ENCODE measurements at places on chromosomes 5 and 9.

DNA sequence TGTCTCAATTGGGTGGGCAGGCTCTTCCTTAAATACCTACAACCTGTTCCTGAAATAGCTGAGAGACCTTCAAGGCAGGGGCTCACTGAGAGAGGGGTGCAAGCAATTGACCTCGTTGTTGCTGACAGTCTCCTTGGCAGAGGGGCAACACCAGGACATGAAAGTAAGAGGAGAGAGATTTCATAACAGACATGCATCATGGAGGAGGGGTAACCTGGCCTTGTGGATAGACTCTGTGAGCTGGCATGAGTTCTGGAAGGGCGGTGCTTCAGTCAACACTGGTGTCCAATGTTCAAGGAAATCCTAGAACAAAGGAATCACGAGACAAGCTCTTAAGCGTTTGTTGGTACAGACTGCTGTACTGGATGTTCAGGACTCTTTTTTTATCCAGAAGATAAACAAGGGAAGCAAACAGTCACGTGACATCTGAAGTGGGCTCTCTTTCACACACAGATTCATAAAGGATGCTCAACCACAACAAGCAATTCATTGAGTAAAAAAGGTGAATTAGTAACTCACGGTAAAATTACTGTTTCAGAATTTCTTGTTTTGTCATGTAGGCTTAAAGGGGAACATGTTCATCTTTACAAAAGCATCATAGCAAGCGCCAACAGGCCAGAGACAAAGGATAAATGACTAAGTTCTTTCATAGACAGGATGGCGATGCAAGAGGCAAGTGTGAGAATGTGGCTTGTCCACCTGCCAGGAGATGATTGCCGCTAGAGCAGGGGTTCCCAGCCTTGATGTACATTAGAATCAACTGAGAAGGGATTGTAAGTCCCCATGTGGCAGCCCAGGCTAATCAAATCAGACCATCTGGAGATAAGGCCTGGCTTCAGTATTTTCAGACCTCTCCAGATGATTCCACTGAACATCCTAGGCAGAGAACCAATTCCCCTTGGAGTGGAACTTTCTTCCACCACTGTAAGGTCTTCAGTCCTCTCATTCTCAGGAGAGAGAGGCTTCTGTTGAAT is 20.7 kb downstream of the ANKRA2 start:
- DNase-seq, result no peak

- no peak for DNase-seq
Observed at GRCh38 chr5:115774684-115775083, 41.8 kb downstream of the CDO1 start.

DNA sequence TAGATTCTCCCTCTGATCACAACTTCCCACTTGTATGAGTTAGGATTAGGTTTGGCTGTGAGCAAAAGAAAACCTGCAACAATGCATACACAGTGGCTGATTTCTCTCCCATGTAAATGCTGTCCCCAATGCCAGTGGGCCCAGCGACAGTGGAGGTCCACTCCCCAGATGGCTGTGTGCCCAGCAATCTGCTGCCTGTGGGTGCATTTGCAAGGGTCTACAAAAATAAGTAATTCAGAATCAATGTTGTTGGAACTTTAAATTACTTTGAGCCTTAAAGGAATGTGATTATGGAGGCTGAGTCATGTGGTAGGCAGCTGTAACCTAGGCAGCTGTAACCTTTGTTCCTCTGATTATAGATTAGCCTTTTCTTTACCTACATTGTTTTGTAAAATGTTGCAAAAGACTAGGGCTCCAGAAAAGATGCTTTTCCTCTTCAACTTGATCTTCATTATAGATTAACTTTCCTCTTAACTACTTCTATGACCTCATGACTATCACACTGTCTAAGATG is 14.2 kb upstream of the MXD3 start:
- peak; percentile 47 for DNase-seq

GRCh38 chr9:113462781-113463286 is 693 bp upstream of the RGS3 start:
- no peak for DNase-seq

- DNase-seq, result no peak
Observed at GRCh38 chr5:1948111-1948510, 65.4 kb upstream of the IRX4 start.

GRCh38 chr5:14777187-14777586 is 94.4 kb downstream of the ANKH start:
- DNase-seq, result no peak

DNA sequence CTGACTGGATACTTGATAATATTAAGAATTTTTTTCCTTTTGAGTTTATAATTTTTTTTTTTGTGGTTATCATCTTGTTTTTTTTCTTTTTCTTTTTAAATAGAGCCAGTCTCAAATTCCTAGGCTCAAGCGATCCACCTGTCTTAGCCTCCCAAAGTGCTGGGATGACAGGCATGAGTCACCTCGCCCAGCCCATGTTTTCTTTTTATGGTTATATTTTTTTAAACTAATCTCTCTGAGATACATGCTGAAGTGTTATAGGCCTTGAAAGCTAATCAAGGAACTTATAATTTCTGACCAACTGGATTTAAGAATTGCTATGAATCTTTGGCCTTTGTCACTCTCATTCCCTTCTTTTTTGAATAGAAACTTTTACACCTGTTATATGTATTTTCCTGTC is 6.8 kb upstream of the AMACR start:
- DNase-seq, result no peak

- DNase-seq, result no peak
Observed at GRCh38 chr5:6505416-6505755, 56.7 kb downstream of the UBE2QL1 start.

GRCh38 chr5:79456890-79457583 is 56.9 kb downstream of the HOMER1 start:
- DNase-seq, result no peak

GRCh38 chr5:135724617-135725016 is 109.8 kb upstream of the SLC25A48 start:
- no peak for DNase-seq

GRCh38 chr5:175861337-175862130 is 9.8 kb upstream of the CPLX2 start:
- no peak for DNase-seq

- no peak for DNase-seq
Observed at GRCh38 chr9:72428329-72428728, 63.3 kb upstream of the ZFAND5 start.

Data from GM23338 (cell line).